Vagina (tissue), 2 donors: ENCODE measurements at places on chromosomes 4 and X.

GRCh38 chr4:24753519-24753918 lies 41.9 kb upstream of the SOD3 start:
- DNase-seq, result no peak

GRCh38 chr4:85909851-85910250 lies 434.9 kb downstream of the ARHGAP24 start:
- DNase-seq, result no peak

- no peak for DNase-seq
Observed at GRCh38 chrX:14038375-14039085, 8.8 kb upstream of the GEMIN8 start.

DNA sequence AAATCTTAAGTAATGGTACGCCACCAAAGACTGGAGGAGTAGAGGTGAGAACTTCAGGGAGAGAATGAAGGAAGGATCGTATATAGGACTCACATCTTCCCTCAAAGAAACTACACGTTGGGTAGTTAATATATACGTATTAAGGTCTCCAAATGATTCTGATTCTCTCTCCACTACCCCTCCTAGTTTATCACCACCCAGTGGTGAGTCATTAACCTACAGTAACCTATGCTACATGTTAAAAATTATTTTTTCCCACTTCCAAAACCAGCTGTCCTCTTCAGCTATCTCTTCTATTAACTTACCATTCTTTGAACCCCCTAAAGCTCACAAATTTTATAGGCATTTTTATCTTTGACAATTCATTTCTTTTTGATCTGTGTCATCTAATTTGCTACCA lies 69.7 kb downstream of the RPS6KA6 start:
- DNase-seq, result no peak

- DNase-seq, result no peak
Observed at GRCh38 chr4:38621028-38621684, 42.8 kb upstream of the KLF3 start.

DNA sequence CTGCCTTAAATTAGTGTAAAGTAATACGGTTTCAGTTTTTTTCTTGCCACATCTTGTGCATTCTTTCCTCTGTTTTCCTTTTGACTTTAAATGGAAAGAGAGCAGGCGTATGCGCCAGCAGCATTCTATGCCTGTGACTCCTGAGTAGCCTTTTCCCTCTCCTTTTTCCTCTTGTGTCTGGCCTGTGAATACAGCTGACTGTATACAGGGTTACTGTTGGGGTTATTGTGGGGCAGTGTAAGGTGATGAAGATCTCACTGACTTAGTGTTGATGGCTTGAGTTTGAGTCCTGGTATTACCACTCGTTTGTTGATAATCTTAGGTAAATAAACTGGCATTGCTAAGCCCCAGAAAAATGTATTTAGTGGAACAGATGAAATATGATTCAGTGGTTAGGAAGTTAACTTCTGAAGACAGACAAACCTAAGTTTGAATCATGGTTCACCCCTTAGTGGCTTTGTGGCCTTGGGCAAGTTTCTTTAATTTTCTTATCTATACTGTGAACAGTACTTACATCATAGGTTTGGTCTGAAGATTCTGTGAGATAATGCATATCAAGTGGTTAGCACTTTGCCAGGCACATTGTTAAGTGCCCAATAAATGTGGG lies 105.1 kb downstream of the FNIP2 start:
- DNase-seq, result no peak

DNA sequence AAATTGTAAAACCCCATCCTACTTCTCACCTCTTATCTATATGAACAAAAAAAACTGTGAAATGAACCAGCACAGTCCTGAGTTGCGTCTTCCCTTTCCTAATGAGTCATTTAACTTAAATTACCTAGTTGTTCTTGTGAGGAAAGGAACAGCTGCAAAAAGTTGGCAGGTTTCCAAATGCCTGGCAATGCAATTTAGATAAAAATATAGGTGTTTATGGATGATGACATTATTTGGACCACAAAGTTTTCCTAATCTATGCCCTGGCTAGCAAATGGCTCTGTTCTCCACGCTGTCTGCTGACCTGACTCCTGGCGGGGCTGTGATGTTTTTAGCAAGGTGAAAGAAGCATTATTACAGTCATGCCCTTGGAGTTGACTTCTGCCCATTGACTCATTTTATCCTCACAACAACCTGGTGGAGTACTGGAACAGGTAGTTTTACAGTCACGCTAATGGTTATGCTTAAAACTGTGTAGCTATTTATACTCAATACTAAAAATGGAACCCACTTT lies 29.8 kb upstream of the RELL1 start:
- no peak for DNase-seq

DNA sequence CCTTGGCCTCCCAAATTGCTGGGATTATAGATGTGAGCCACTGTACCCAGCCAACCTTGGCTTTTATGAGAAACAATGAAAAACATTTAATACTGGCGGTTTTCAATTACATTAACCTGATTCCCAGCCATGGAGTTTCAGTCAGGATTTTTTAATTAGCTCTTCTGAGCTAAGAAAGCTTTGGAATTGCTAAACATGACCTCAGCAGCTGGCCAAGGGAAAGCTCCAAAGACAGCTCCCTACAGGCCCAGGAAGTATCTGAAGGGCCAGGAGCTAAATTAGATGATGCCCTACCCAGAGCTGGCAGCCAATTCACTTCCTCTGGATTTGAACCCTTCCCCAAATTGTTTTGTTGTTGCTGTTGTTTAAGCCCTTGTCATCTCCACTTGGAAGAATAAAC lies 26.5 kb upstream of the FUNDC1 start:
- no peak for DNase-seq

DNA sequence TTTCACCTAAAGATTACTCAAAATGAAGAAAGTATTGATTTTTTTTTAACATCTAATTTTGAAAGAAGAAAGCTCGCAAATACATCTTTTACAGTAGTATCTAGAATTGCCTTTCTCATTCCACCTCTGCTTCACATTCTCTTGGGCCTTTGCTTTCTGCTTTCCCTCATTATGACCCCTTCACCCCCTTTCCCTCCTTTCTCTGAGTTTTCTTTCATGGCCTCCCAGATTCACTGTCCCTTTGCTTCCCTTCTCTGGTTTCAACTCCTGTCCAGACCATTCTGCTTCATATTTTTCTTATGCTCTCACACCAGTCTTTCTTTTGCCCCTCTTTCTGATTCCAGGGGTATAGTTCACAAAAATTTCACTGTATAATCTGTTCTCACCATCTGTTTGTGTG lies 29.0 kb downstream of the ADH5 start:
- no peak for DNase-seq

DNA sequence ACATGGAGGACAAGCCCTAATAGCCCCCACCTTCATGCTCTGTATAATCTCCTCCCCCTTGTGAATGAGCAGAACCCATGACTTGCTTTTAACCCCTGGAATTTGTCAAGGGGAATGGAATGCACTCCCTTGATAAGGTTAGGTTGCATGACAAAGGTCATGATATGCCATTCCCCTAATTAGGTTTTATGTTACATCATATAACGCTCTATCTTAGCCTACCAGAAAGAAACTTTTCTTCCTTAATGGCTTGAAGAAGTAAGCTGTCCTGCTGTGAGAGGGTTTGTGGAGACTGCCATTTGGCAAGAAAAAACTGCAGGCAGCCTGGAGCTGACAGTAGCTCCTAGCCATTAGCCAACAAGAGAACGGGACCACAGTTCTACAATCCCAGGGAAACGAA lies 399.8 kb upstream of the MAD2L1 start:
- DNase-seq, result no peak

DNA sequence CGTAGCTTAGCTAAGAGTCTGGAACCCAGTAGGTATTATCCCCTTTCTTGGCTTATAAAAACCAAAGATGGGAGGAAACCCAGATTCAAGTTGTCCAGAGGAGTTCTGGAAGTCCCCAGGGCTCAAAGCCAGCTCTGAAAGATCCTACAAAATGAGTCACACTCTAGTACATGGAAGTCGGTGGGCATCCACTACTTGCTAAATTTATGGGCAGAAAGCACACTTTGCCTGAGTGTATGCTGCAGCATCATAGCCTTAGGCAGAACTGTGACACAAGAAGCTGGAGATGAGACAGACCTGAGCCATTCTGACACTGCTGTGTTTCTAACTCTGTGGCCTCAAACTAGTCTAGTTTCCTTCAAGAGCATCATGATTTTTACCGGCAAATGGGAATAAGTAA lies 429.3 kb downstream of the AFF2 start:
- DNase-seq, result no peak
